ENCODE measurements at places on chromosomes 11 and 22.

GRCh38 chr11:78783301-78783700 is 208.6 kb upstream of the NARS2 start:
- no peak for DNase-seq

DNA sequence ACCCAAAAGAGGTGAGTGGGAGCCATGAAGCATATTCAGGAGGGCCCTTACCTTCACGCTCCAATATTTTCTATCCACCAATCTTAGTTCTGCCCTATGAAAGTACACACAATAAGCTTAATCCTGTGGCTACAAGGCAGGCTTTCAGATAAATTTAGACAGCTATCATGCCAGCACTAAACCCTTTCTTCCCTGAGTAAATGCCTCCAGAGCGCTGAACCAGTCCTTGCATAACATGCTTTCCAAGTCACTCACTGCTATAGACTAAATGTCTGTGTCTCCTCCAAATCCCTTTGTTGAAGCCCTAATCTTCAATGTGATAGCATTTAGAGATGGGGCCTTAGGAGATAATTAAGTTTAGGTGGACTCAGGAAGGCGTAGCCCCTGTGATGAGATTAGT is 50.3 kb upstream of the FIBIN start:
- DNase-seq, result peak; percentile 59

- peak; percentile 87 for DNase-seq
Measured at GRCh38 chr22:24060375-24060788, 49.3 kb downstream of the CABIN1 start.

DNA sequence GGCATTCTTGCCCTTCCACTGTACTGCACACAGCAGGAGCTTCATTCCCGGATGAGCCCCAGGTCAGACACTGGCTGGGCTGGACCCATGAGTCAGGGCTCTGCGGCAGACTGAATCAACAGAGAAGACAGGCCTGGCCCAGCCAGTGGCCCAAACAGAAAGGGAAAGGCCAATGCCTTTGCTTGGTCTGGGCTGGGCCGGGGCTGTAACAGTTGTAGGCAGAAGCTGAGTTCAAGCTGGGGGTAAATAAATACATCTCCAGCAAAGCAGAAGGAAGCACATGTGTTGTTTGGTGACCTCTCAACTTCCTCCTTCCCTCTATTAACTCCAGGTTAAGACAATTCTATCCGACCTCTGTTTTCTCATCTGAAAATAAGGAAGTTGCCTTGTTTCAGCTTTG is 1.8 kb upstream of the SMIM35 start:
- DNase-seq, result no peak

GRCh38 chr22:33975841-33976240 is 55.6 kb upstream of the LARGE1 start:
- DNase-seq, result no peak

- DNase-seq, result peak; percentile 66
Measured at GRCh38 chr11:69791276-69792180, 16.4 kb upstream of the FGF4 start.

DNA sequence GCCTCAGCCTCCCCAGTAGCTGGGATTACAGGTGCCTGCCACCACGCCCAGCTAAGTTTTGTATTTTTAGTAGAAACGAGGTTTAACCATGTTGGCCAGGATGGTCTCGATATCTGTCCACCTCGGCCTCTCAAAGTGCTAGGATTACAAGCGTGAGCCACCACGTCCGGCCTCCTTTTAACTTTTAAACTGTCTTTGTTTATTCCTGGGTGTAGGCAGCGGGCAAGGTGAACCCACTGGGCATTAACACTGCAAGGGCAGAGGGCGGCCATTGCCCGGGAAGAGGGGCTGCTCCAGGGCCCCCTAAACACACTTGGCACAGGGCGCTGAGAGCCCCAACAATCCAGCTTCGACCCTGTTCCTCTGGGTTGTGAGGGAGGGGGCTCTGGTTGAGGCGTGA is 693.6 kb downstream of the BRD1 start:
- no peak for DNase-seq

DNA sequence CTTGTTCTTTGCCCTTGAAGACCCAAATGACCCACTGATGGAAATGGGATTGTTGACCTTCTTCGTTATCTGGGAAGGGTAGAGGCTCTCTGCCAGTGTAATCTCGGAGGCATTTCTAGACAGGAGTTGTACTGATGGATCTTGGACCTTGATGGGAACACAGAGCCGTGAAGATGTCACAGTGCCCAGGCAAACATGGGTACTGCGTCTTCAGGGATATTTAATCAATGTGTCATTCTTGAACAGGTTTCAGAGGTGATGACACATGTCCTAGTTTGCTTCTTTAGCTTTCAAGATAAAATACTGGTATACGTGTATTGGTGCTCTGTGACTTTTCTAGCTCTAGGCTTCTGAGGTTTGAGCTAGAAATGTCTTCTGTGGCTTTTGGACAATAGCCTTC is 6.2 kb downstream of the LDLRAD3 start:
- no peak for DNase-seq

- DNase-seq, result peak; percentile 97
Measured at GRCh38 chr11:88555018-88555828, 217.7 kb upstream of the CTSC start.

DNA sequence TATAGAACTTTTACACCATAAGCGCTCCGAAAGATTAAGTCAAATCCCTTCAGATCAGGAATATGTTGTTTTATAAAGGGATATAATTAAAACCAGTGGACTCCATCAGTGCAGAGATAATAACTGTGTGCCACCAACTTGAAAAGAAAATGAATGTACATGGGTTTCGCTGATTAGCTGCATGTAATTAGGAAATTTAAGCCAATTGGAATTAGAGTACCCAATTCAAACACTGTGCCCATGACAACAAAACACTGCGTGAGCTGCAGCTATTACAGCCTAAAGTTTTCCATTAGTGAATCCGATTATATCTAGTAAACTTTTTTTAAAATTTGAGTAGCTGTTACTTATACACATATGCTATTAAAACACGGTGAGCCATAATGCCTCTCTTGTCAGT is 392.3 kb upstream of the ARHGAP42 start:
- no peak for DNase-seq

- DNase-seq, result no peak
Measured at GRCh38 chr22:29117799-29118477, 45.1 kb downstream of the KREMEN1 start.

- DNase-seq, result no peak
Measured at GRCh38 chr22:43625242-43625641, 186.9 kb downstream of the EFCAB6 start.

GRCh38 chr11:58770627-58771457 is 39.1 kb upstream of the GLYAT start:
- DNase-seq, result peak; percentile 39

GRCh38 chr11:45984192-45984591 is 61.7 kb downstream of the LARGE2 start:
- no peak for DNase-seq

- no peak for DNase-seq
Measured at GRCh38 chr11:58067685-58068084, 36.9 kb downstream of the OR6Q1 start.

DNA sequence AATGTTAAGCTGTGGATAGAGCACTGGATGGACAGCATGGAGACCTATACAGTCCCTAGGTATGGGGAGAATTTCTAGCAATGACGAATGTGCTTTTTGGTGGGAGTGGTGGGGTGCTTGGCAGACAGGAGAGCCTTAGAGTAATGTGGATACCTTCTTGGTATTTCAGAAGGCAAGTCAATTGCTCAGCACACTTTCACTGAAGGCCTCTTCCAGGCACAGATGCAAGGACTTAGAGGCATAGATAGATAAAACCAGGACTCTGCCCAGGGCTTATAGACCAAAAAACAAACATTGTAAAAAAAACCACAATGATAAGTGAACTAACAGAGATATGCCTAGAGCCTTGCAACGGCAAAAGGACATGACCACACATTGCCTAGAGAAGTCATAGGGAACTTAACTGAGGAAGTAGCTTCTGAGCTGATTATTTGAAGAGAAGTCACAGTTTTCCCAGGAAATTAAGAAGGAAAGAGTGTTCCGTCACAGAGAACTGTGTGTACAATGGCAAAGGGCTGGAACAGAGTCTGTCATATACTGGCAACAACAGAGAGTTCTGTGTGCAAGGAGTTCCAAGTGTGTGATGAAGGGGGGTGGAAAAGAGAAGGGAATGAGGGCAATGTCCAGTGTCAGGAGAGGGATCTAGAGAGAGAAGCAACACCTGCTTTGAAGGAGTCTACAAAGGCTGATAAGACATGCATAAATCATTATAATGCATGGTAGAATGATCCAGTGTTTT is 65.9 kb upstream of the PICALM start:
- DNase-seq, result no peak

GRCh38 chr11:105137286-105137685 is 2.3 kb downstream of the CARD18 start:
- no peak for DNase-seq

DNA sequence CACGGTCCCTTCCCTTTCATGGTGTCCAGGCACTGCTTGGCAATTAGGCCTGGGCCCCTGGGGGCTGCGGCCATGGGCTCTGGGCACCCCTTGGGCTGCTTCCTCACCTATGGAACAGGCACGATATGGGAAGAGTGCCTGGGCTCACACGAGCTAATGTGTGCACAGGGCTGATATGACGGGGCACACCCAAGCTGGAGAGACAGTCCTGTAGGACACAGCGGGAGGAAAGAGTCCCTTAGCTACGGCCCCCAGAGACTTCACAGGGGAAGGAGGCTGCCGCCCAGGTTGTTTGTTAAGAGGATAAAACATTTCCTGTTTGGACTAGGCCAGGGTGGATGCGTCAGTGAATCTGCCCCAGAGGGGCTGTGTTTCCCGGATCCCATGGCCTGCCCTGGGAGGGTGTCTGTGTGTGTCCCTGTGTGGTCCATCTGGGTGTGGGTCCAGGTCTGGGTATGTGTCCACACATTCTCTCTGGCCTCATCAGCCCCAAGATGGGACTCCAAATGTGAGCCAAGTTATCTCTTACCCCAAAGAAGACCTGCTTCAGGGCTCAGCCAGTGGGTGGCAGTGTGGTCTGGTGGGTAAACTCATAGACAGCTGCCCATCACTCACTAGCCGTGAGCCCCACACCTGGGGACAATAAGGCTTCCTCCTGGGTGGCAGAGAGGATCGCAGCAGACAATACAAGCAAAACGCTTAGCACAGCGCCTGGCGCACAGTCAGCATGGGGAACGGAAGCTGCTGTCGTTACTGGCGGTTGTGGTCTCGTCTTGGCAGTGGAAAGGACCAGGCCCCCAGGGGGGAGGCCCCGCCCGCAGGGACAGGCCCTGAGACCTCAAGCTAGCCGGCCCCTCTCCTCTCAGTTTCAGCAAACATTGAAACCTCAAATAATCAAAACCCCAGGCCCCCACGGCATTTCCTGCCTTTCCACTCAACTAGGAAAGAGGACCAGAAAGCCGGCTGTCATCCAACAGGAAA is 3.2 kb upstream of the EMID1 start:
- DNase-seq, result no peak

GRCh38 chr11:1625541-1625940 is 3.6 kb upstream of the KRTAP5-4 start:
- DNase-seq, result no peak
